ENCODE measurements at places on chromosomes 1 and 21.

- DNase-seq, result no peak
Measured at GRCh38 chr1:44999232-44999631, 11.9 kb downstream of the HECTD3 start.

DNA sequence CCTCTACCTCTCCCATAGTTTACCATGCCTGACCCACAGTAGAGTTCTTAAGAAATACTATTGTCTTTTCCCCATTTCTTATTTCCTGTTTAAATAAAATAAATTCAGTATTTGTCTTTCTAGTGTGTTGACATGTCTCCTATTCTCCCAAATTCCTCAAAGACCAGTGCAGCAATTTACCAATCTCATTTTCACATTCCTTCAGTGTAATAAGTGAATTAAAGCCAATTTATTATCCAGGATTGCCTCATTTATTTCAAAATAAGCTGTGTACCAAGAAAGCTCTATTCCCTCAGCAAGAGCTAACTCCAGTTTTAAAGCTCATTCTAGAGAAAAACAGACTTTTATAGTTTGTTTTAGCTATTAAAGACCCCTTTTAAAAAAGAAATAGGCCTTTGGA, 49.9 kb downstream of the DISC1 start:
- DNase-seq, result no peak

DNA sequence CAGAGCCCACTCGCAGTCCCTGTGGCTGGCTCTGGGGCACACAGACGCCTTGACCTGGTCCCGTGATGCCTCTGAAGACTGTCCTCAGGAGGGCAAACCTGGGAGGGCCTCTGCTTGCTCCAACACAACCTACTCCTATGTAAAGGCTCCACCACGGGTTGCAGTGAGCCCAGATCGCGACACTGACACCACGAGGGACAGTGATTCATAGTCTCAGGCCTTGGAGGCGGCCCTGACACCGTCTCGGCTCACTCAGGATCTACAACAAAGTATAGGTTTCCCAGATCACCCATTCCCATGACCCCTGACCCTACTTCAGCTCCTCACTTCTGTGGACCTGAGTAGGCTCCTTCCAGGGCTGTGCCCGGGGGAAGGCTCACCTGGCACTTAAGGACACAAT, 28.0 kb downstream of the NOL9 start:
- DNase-seq, result no peak

GRCh38 chr21:26834181-26834905, 10.9 kb downstream of the ADAMTS1 start:
- no peak for DNase-seq

DNA sequence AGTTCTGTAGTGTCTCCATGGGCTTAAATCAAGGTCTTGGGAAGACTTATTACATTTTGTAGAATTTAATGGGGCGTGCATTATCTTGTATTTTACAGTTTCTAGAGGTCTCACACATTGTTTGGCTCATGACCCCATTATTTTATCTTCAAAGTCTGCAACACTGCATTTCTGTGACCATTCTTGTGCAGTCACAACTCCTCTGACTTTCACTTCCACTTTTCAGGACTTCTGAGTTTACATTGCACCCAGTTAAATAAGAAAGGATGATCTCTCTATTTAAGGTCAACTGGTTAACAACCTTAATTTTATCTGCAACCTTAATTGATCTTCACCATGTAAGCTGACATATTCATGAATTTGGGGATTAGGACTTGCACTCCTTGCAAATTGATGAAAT, 1186.6 kb downstream of the MRPL39 start:
- DNase-seq, result no peak

DNA sequence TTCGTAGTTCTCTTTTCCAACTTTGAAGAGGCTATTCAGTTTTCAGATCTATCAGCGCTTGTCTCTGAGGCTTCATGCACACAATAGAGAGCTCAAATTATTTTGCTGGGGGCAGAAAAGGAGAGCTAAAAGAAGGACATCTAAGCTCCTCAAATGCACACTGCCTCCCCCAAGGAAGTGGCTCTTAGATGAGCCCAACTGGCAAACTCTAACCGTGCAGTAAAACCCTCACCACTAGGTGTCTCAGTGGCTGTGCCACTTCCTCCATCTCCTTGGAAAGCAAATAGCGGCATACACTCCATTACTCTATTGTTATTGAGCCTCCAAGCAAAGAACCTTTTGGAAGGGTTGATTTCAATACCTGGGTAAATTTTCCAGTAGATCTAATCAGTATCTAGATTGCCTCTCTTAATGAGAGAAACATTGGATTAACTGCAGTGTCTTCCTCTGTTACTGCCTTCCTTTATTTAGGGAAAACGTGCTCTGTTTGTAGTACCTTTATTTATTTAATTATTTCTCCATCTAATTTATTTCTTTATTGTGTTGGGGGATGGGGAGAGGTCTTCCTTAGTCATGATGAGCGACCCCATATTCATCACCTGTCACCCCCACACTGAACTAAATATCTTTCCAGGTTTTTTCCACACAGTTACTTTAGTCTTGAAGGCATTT, 9.2 kb upstream of the SFPQ start:
- DNase-seq, result peak; percentile 86
